ENCODE measurements at places on chromosomes 13 and 19. TPM values are rescaled to one million over a fixed set of nuclear protein-coding genes. Genes with fewer than 3 reads are reported as not detected.

The IGSF23 gene
- total RNA-seq, result not detected

The OVOL3 gene
- not detected for total RNA-seq

The ZNF729 gene
- not detected for total RNA-seq

The KLK2 gene
- total RNA-seq, result not detected

The TRAPPC6A gene
- total RNA-seq, result 6.9 TPM

The C13orf42 gene
- total RNA-seq, result not detected

The ZFR2 gene
- total RNA-seq, result not detected

The LIM2 gene
- total RNA-seq, result not detected

The ZNF566 gene
- total RNA-seq, result 11.6 TPM

The CDC37 gene
- 151 TPM for total RNA-seq

The IL4I1 gene
- total RNA-seq, result 1.1 TPM

The TDRD12 gene
- 0.36 TPM for total RNA-seq

The TMEM145 gene
- total RNA-seq, result not detected

The TRPC4 gene
- 1.2 TPM for total RNA-seq

The DEDD2 gene
- total RNA-seq, result 13.5 TPM

The LRRC8E gene
- total RNA-seq, result 5.2 TPM

The IRF3 gene
- 33.3 TPM for total RNA-seq

The AXL gene
- total RNA-seq, result 305 TPM

The SYNGR4 gene
- total RNA-seq, result not detected

The CBLC gene
- total RNA-seq, result not detected

The DIRAS1 gene
- total RNA-seq, result 14.9 TPM

The CYP4F8 gene
- not detected for total RNA-seq

The MUC16 gene
- not detected for total RNA-seq

The PRSS57 gene
- not detected for total RNA-seq

The PDX1 gene
- total RNA-seq, result not detected

The RNF113B gene
- not detected for total RNA-seq

The SHISA7 gene
- total RNA-seq, result not detected

The LRG1 gene
- total RNA-seq, result not detected

The EDNRB gene
- 23.3 TPM for total RNA-seq

The S1PR4 gene
- not detected for total RNA-seq

The CAMSAP3 gene
- total RNA-seq, result not detected

The KCNN4 gene
- total RNA-seq, result 39.9 TPM

The ZNRF4 gene
- not detected for total RNA-seq

The LILRA1 gene
- total RNA-seq, result not detected

The ZNF763 gene
- total RNA-seq, result 3.4 TPM

The ZNF285 gene
- total RNA-seq, result 1.6 TPM

The CCDC70 gene
- total RNA-seq, result not detected

The PLIN5 gene
- total RNA-seq, result not detected

The SIRT6 gene
- 14.7 TPM for total RNA-seq

The PABPC3 gene
- total RNA-seq, result 0.08 TPM

The KASH5 gene
- total RNA-seq, result not detected

The DIAPH3 gene
- 40.9 TPM for total RNA-seq

The MBD3L3 gene
- not detected for total RNA-seq

The CGB7 gene
- 0.09 TPM for total RNA-seq

The ZNF221 gene
- 8.7 TPM for total RNA-seq

The TLE6 gene
- total RNA-seq, result 0.18 TPM

The ZBTB7A gene
- total RNA-seq, result 23.5 TPM

The TEAD2 gene
- total RNA-seq, result 19.2 TPM

The ERICH4 gene
- total RNA-seq, result not detected

The ACP5 gene
- 0.09 TPM for total RNA-seq

The WTIP gene
- 3.6 TPM for total RNA-seq

The EFNA2 gene
- not detected for total RNA-seq

The ABCC4 gene
- total RNA-seq, result 20.4 TPM

The NRTN gene
- total RNA-seq, result not detected

The PSG7 gene
- not detected for total RNA-seq

Data from fibroblast of the aortic adventitia (primary cell).